ENCODE measurements at places on chromosomes 3 and 15.

GRCh38 chr3:151568184-151568583, 107.3 kb upstream of the IGSF10 start:
- no peak for DNase-seq

GRCh38 chr15:28918141-28918983, 32.6 kb downstream of the APBA2 start:
- no peak for DNase-seq

GRCh38 chr3:193347521-193348501, 30.7 kb downstream of the ATP13A5 start:
- DNase-seq, result no peak

DNA sequence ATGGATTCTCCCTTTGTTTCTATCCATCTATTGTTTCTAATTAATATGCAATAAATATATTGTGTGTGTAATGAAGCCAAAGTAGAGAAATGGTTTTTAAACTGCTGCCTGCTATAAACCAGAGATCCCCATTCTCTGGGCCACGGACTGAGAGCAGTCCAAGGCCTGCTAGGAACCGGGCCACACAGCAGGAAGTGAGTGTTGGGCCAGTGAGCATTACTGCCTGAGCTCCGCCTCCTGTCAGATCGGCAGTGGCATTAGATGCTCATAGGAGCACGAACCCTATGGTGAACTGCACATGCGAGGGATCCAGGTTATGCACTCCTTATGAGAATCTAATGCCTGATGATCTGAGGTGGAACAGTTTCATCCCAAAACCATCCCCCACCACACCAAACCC, 85.2 kb upstream of the POMGNT2 start:
- DNase-seq, result no peak

DNA sequence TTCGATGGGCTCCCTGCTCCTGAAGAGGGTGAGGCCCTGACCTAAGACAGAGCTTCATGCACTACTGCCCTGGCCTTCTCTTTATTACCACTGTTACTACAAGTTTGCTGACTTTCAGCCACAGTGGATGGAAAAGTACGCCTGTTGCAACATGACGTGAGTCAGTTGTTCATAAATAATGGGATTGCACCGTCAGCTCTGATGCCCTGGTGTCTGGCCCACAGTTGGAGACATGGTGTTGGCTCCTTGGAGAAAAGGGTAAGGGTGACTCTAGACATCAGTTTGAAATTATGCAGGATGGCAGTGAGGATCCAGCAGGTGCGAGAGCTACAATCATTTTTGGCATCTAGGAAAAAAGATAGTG, 5.5 kb downstream of the PAQR5 start:
- DNase-seq, result no peak

DNA sequence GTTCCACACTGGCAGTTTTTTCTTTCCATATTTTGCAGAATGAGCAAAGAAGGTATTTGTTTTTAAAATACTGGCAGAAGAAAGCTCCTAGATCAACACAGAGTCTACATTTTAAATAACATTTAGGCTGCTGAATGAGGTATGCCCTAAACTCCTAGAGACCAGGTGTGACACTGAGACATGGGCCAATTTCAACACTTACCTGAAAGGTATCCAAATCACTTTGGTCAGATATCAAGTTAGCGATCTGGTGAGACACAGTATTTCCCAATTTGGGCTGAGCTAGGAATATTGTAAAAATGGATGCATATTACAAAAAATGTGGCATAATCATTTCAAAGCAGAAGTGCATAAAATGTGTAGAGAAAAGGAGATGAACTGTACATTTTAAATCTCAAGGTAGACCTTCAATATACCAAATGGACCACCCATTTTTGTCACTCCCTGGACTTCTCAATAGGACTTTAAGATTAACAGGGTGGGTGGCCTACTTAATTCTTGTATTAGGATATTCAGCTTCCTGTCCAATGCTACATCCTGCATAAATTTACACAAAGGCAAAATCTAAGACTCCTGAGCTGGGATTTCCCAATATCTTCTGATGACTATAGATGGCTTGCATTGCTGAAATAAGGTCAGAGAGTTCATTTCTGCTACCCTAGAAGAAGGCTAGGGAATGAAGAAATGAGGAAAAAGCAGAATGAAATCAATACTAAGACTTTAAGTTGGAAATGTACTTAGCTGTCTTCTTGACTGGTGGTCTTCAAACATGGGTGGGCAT, 487.8 kb downstream of the FOXP1 start:
- no peak for DNase-seq

DNA sequence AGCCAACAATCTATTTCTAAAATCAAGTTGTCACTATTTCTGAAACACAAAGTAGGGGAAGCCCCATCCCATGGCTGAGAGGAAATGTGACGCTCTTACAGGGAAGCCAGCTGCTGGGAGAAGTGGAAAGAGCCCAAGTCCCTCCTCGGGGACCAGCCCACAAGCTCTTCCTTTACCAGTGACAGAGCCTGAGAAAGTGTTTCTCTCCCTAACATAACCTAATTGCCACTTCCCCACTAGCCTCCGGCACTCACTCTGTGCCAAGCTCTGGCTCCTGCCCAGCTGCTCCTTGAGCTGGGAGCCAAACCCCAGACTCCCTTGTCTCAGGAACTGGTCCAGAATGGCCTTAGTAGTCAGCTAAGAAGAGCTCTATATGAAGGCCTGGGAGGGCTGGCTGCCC, 42.9 kb downstream of the TNFAIP8L3 start:
- DNase-seq, result no peak

- no peak for DNase-seq
Observed at GRCh38 chr3:105876780-105877327, 8.0 kb upstream of the CBLB start.

DNA sequence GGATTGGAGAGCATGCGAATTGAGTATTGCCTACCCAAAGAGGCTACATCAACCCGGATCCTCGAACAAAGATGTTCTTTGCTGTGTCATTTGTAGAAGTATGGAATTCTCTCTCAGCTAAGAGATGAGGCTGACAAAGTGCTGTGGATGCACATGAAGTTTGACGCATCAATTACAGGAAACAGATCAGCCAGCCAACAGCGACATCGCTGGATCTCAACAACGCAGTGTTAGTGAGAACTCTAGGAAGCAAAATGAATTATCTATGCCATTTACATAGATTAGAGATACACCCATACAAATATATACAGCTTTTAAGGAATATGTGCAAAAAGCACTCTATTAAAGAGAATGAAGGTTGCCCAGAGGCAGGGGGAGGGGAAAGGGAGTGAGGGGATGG, 160.6 kb upstream of the RGMA start:
- no peak for DNase-seq

GRCh38 chr3:16767006-16767405, 117.7 kb upstream of the PLCL2 start:
- DNase-seq, result no peak

DNA sequence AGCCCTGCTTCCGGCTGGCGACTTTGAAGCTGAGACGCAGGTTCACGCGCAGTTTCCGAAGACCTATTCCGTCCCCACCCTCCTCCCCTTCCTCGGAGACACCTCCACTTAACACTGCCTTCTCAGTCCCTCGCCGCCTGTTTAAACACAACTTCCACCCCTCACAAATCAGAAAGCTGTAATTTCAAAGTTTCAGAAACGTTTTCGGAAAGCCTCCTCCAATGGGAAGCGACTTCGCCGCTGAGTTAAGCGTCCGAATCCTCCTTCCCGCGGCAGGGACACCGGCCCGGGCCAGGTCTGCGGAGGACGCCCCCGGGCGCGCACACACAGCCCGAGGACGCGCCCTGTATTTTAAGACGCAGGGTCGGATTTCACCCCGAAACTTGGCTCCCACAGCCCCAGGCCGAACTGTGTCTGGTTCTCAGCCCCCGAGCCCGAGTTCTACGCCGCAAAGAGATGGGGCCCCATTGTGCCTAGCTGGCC, 559 bp upstream of the LRRN1 start:
- DNase-seq, result no peak

GRCh38 chr3:32819551-32820348, 2.0 kb downstream of the TRIM71 start:
- no peak for DNase-seq

- DNase-seq, result no peak
Observed at GRCh38 chr3:124250053-124250452, 258.1 kb upstream of the ROPN1 start.

DNA sequence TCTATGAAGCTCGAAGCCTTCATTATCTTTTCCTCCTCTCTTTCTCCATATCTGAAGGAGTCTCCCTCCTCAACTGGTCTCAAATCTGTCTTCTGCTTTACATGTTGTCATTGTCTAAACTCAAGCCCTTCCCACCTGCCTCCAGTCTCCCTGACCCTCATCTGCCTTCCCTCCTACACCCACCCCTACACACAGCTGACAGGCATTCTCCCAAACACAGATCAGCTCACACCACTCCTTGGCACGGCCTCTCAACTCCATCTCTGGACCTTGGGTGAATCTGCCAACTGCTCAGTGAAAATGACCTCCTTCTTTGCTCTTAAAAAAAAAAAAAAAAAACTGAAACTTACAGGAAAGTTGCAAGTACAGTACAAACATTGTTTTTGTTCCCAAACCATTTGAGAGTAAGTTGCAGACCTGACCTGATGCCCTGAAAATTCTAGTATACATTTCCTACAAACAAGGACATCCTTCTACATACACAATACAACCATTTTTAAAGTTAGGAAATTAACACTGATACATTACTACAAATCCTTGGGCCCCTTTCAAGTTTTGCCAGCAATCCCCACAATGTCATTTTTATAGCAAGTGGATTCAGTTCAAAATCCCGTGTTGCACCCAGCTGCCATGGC, 49.4 kb upstream of the UBE2E1 start:
- DNase-seq, result no peak

DNA sequence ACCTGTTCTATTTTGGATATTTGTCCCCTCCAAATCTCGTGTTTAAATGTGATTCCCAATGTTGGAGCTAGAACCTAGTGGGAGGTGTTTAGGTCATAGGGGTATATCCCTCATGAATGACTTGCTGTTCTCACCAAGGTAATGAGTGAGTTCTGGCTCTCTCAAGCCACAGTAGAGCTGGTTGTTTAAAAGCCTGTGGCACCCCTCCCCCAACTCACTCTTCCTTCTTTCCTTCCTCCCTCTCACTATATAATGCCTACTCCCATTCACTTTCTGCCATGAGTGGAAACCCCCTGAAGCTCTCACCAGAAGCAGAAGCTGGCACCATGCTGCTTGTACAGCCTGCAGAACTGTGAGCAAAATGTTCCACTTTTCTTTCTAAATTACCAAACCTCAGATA, 341.1 kb downstream of the SI start:
- no peak for DNase-seq

DNA sequence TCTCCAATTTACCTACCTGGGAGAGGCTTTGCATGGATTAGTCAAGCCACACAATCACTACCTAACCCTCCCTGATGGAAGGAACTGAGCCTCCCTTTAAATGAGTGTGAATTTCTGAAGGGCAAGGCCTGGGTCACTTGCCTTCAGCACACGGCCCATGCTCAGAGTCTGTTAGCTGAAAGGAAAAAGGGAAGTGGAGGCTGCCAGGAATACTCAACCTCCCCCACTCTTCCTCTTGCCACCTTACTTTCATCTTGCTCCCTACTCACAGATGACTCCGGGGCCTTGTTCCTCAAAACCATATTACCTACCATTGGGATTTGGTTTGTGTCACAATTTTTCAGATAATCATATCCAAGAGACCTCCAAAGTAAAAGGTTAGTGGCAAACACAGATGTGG, 220.0 kb downstream of the ABHD5 start:
- DNase-seq, result no peak

- DNase-seq, result no peak
Observed at GRCh38 chr15:68276668-68277067, 877 bp upstream of the FEM1B start.

DNA sequence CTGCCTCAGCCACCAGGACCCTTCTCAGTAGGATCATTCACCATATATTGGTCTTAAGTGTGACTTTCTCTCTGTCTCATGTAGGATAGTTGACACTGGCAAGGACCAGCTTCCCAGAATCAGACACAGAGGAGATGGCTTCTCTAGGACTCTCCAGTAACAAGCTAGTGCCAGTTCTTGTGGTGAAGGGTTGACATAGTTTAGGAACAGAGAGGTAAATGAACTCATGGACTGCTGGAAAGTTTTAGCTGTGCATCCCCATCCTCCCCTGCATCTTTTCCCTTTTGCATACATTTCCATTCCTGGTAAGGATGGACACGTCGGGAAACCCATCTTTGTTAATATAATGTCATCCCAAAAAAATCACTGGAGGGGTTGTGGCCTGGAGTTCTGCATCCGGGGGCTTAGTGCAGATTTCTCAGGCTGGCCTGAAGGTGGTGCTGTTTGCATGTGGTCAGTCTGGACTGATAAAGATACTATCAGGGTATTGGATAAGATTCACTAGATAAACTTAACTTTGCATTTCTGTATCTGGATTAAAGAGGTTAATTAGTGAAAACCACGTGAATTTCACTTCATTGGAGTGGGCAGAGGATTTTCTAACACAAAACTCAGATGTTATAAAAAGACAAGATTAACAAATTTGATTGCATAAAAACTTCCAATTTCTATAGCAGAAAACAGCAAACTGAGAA, 110.8 kb downstream of the TBC1D2B start:
- no peak for DNase-seq

- no peak for DNase-seq
Observed at GRCh38 chr15:98455904-98456303, 192.4 kb upstream of the IGF1R start.

- DNase-seq, result no peak
Observed at GRCh38 chr3:139481116-139481515, 4.8 kb upstream of the RBP2 start.

GRCh38 chr3:135231737-135232136, 436.7 kb downstream of the EPHB1 start:
- no peak for DNase-seq

GRCh38 chr15:55434989-55435825, 26.9 kb downstream of the PIERCE2 start:
- DNase-seq, result no peak

DNA sequence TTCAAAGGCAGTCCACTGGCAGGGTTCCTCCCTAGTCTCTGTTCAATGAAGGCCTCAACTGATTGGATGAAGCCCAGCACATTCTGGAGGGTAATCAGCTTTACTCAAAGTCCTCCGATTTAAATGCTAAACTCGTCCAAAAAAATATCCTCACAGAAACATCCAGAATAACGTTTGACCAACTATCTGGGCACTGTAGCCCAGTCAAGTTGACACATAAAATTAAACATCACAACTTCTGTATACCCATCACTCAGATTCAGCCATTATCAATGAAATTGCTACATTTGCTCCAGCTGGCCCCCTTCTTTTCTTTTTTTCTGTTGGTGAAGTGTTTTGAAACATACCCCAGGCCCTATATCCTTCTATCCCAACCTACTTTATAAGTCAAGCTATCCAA, 64.5 kb upstream of the WNT5A start:
- no peak for DNase-seq

GRCh38 chr3:15064299-15064834, 748 bp downstream of the MRPS25 start:
- DNase-seq, result no peak

GRCh38 chr15:34332553-34333120, 4.9 kb downstream of the SLC12A6 start:
- DNase-seq, result no peak

- no peak for DNase-seq
Observed at GRCh38 chr15:27426805-27427204, 455.8 kb downstream of the GABRG3 start.

DNA sequence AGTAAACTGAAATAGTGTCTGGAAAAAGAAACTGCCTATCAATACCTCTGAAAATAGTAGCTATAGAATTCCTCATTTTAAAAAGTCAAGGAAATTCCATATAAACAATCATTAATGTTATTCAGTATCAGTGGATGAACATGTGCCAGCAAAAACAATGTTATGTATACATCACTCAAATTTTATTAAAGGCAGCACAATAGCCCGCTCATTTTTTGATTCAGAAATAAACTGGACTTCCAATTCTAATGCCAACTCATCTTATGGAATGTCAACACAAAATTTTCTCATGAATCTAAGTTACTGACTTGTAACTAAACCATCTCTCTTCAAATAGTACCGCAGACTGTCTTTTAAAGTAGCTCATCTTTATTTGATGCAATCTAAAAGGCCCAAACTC, 19.0 kb downstream of the THBS1 start:
- DNase-seq, result no peak
